ENCODE measurements at places on chromosomes 1 and 21. TPM values are rescaled to one million over a fixed set of nuclear protein-coding genes. Genes with fewer than 3 reads are reported as not detected.

NUDT4B gene
- total RNA-seq = not detected

THRAP3 gene
- total RNA-seq = 118 TPM

ASPM gene
- 17.9 TPM for total RNA-seq

NR1I3 gene
- not detected for total RNA-seq

OR2T10 gene
- total RNA-seq = not detected

MAN1C1 gene
- 0.08 TPM for total RNA-seq

CR1L gene
- not detected for total RNA-seq

GBP6 gene
- total RNA-seq = not detected

SFN gene
- 0.19 TPM for total RNA-seq

KCNJ6 gene
- not detected for total RNA-seq

WNT9A gene
- total RNA-seq = 0.57 TPM

TTC34 gene
- 0.13 TPM for total RNA-seq

CLK2 gene
- 29.9 TPM for total RNA-seq

SSU72 gene
- 135 TPM for total RNA-seq

GRCh38 chr1:3504151-3504821 lies 49.8 kb downstream of the ARHGEF16 start:
- H3K27me3 ChIP-seq = peaks cover 1% of the 10 kb centered on the region
- H3K4me3 ChIP-seq = peak overlapping the region; percentile 53
- peak overlapping the region; percentile 98 for H3K27ac ChIP-seq
- peak; percentile 97 for DNase-seq
- no peaks in the 10 kb centered on the region for H3K36me3 ChIP-seq

DNA sequence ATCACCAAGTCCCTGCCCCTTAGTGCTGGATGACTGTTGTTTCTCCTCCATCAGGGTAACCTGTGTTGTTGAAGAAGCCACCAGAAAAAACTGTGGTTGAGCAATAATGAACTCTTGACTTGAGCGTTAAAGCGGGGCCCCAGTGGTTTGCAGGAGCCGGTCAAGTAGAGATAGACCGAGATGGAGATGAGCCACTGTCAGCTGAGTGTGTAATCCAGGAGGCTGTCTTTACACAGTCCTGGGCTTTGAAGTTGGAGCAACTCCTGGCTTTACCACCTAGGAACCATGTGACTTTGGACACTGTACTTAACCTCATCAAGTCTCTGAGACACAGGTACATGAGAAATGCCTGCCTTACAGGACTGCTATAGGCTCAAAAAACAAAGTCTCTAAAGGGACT lies 158.1 kb downstream of the ST6GALNAC3 start:
- H3K4me1 ChIP-seq = peaks cover under 1% of the 10 kb centered on the region
- no peak overlapping the region for H3K4me3 ChIP-seq
- H3K27me3 ChIP-seq = no peaks in the 10 kb centered on the region
- H3K27ac ChIP-seq = no peak overlapping the region
- H3K36me3 ChIP-seq = no peaks in the 10 kb centered on the region

DNA sequence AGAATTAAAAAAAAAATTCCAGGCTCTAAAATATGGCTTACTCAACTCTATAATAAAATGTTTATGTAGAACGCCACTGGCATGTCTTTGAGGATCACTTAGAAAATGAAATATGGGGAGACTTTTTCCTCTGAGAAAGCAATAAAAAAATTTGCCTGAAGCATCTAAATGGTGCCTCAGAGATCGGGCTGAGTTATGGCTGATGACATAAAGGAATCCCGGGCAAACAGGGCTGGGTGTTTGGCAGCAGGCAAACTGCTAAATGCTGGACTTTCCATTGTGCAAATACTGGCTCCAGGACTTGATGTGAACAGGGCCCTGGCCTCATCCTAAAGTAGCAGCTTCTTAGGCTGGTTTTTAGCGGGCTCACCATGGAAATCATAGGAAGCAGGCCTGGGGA lies 44.5 kb upstream of the C1orf87 start:
- no peak overlapping the region for H3K27ac ChIP-seq
- H3K27me3 ChIP-seq = peaks cover 2% of the 10 kb centered on the region
- no peak overlapping the region for H3K4me3 ChIP-seq
- no peaks in the 10 kb centered on the region for H3K4me1 ChIP-seq
- H3K36me3 ChIP-seq = no peaks in the 10 kb centered on the region

- peak; percentile 55 for DNase-seq
- H3K27ac ChIP-seq = peak overlapping the region; percentile 83
- peaks cover 31% of the 10 kb centered on the region for H3K36me3 ChIP-seq
- H3K4me3 ChIP-seq = peak overlapping the region; percentile 87
- H3K27me3 ChIP-seq = peaks cover 8% of the 10 kb centered on the region
- H3K4me1 ChIP-seq = peaks cover 62% of the 10 kb centered on the region
These were observed 1.1 kb upstream of the GADD45A start for GRCh38 chr1:67683766-67684525.

- H3K27ac ChIP-seq = no peak overlapping the region
- no peak for DNase-seq
- H3K4me3 ChIP-seq = no peak overlapping the region
These were observed 66.6 kb downstream of the SYT2 start for GRCh38 chr1:202643397-202644218.

- no peaks in the 10 kb centered on the region for H3K36me3 ChIP-seq
- peaks cover 2% of the 10 kb centered on the region for H3K27me3 ChIP-seq
- no peak within 1 kb of the TSS for H3K4me3 ChIP-seq
These were observed at the start of gene FCRL1 for GRCh38 chr1:157819896-157820295. Gene FCRL1 (minus strand): TSS chr1:157820120. CDS start chr1:157820037, 83 bp downstream.

DNA sequence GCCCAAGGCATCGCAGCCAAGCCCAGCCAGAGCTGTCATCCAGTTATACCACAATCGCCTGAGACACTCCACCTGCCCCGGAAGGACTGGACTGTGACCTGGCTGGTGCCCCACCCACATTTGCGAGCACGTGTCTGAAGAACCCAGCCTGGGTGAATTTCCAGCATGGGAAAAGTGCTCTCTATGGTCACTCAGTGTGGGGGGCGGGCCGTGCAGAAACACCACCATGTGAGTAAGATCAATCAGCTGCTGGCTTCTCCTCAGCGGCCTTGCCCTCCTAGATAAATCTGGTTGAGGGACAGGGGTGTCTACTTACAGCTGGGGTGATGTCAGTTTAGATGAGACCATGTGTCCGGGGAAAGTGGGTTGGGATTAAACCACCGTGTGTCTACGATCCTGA lies 44.8 kb downstream of the URB1 start:
- H3K4me1 ChIP-seq = no peaks in the 10 kb centered on the region
- no peaks in the 10 kb centered on the region for H3K27me3 ChIP-seq
- peaks cover 70% of the 10 kb centered on the region for H3K36me3 ChIP-seq
- DNase-seq = no peak
- H3K27ac ChIP-seq = no peak overlapping the region

GRCh38 chr1:159964144-159964543 lies 10.1 kb upstream of the SLAMF9 start:
- no peak for DNase-seq
- no peaks in the 10 kb centered on the region for H3K36me3 ChIP-seq
- no peak overlapping the region for H3K4me3 ChIP-seq
- H3K27ac ChIP-seq = no peak overlapping the region
- peaks cover 24% of the 10 kb centered on the region for H3K27me3 ChIP-seq
- H3K4me1 ChIP-seq = peaks cover 34% of the 10 kb centered on the region

DNA sequence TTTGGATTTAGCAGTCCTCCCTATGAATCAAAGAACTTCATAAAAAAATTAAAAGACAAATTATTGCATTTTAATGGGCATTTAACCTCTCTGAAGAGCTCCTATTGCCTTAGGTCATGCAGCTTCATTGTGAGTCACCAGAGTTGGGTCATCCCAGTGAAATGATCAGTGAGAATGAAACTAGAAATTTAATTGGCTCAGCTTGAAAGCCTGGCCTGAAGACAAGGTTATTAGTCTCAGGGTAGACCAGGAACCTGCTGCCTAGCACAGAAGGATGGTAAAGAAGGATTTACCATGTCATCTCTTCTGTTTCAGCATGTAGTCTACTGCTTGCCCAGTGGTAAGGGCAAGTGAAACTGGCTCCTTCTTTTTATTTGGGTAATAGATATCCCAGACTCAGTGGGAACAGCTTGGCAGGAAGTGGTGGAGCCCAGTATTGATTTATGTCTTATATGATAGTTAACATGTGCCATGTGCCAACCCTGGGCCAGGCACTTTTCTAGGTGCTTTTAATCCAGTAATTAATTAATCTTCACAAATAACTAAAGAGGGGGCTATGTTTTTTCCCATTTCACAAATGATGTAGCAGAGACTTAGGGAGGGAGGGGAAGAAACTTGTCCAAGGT lies 23.6 kb downstream of the LAMC2 start:
- peak; percentile 91 for DNase-seq
- no peaks in the 10 kb centered on the region for H3K36me3 ChIP-seq
- peaks cover 60% of the 10 kb centered on the region for H3K4me1 ChIP-seq
- H3K27me3 ChIP-seq = no peaks in the 10 kb centered on the region
- H3K27ac ChIP-seq = peak overlapping the region; percentile 80

- no peaks in the 10 kb centered on the region for H3K36me3 ChIP-seq
- DNase-seq = peak; percentile 65
- H3K27ac ChIP-seq = no peak overlapping the region
- peaks cover 13% of the 10 kb centered on the region for H3K4me1 ChIP-seq
- peak overlapping the region; percentile 92 for H3K4me3 ChIP-seq
These were observed 15.3 kb downstream of the RNU1-1 start for GRCh38 chr1:16498573-16499413.

- H3K27ac ChIP-seq = no peak overlapping the region
- 0 out of 2 replicates have a peak, but pooled peaks cover 4% of the 10 kb centered on the region for H3K36me3 ChIP-seq
- no peak overlapping the region for H3K4me3 ChIP-seq
- no peaks in the 10 kb centered on the region for H3K4me1 ChIP-seq
- H3K27me3 ChIP-seq = peaks cover 18% of the 10 kb centered on the region
These were observed 60.8 kb upstream of the KCNJ15 start for GRCh38 chr21:38196036-38196435.

GRCh38 chr1:13628711-13629110 lies 45.1 kb downstream of the PDPN start:
- H3K4me3 ChIP-seq = no peak overlapping the region
- no peaks in the 10 kb centered on the region for H3K4me1 ChIP-seq
- DNase-seq = no peak
- H3K27ac ChIP-seq = no peak overlapping the region

DNA sequence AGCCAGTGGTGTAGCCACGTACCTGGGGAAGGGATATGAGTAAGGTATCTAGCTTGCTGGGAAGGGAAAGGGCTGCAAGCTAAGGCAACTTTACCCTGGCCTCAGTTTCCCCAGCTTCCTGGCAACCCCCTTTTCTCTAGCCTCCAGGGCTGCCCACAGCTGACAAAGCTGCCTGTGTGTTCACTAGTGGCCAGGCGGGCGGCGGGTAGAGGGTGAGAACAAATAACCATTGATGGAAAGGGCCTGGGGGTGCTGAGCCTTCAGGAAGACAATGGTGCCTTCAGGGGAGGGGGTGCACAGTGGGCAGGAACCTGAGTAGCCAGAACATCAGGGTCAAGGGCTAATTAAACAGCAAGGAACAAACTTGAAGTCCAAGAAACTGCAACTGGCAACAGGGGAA lies 6.1 kb downstream of the CERS2 start:
- H3K27ac ChIP-seq = no peak overlapping the region
- H3K4me1 ChIP-seq = peaks cover 32% of the 10 kb centered on the region
- DNase-seq = no peak
- H3K27me3 ChIP-seq = peaks cover 8% of the 10 kb centered on the region

GRCh38 chr1:6591222-6591621 lies 11.4 kb downstream of the ZBTB48 start:
- peaks cover 9% of the 10 kb centered on the region for H3K36me3 ChIP-seq
- H3K27ac ChIP-seq = no peak overlapping the region
- H3K4me3 ChIP-seq = no peak overlapping the region
- 0 out of 2 replicates have a peak, but pooled peaks cover 4% of the 10 kb centered on the region for H3K4me1 ChIP-seq

- H3K27ac ChIP-seq = peak overlapping the region; percentile 98
- H3K4me3 ChIP-seq = peak overlapping the region; percentile 96
- H3K4me1 ChIP-seq = peaks cover 44% of the 10 kb centered on the region
- no peaks in the 10 kb centered on the region for H3K36me3 ChIP-seq
- DNase-seq = peak; percentile 81
- H3K27me3 ChIP-seq = no peaks in the 10 kb centered on the region
These were observed 1.9 kb upstream of the GNAI3 start for GRCh38 chr1:109546311-109547109.

DNA sequence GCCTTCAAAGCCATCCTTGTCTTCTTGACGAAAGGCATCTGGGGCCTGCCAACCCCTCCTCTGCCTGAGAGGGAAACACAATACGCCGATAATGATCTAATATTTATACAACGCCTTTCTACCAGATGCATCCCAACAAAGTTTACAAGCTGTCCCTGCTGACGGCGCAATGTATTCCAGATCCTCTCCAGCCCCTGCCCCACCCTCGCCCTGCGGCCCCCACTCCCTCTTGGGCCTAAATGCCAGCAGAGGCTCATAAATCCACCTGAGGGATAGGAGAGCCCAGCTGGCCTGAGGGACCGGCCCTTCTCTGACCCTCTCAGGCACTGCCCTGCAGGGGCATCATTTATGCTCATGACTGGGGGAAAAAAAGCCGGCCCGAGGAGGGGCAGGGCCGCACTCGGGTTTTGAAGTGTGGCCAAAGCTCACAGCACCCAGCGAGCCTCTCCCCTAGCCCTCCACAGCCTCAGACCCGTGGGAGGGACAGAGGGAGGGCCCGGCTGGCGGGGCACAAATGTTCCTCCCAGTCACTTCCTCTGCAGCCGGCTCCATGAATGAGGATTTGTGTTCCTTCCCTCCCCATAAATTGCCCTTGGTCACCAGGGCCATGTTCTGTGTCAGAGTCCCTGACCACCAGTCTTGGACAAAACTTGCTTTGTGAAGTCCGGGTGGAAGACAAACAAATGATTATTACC lies 140.3 kb downstream of the FOXD2 start:
- peak overlapping the region; percentile 47 for H3K4me3 ChIP-seq
- peaks cover 11% of the 10 kb centered on the region for H3K27me3 ChIP-seq
- peak overlapping the region; percentile 39 for H3K27ac ChIP-seq
- H3K36me3 ChIP-seq = no peaks in the 10 kb centered on the region
- peaks cover 56% of the 10 kb centered on the region for H3K4me1 ChIP-seq

DNA sequence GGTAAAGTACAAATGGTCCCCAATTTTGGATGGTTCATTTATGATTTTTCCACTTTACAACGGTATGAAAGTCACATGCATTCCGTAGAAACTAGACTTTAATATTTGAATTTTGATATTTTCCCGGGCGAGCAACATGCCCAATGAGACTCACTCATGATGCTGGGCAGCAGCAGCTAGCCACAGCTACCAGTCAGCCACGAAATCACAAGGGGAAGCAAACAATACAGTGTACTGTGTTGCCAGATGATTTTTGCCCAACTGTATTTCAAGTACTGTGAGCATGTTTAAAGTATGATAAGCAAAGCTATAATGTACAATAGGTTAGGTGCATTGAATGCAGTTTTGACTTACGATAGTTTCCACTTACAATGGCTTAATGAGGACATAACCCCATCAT lies 266.8 kb downstream of the VAV3 start:
- no peak for DNase-seq
- no peaks in the 10 kb centered on the region for H3K4me1 ChIP-seq
- H3K27me3 ChIP-seq = no peaks in the 10 kb centered on the region
- H3K4me3 ChIP-seq = no peak overlapping the region

DNA sequence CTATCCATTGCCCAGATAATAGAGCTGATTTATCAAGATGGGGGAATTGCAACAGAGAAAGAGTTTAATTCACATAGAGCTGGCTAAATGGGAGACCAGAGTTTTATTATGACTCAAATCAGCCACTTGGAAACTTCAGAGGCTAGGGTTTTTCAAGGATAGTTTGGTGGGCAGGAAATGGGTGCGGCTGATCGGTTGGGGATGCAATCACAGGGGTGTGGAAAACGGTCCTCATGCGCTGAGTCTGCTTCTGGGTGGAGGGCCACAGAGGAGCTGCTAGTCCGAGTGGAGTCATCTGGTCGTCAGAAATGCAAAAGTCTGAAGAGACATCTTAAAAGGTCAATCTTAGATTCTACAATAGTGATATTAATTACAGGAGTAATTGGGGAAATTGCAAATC lies 32.0 kb upstream of the FAM89A start:
- peaks cover 2% of the 10 kb centered on the region for H3K27me3 ChIP-seq
- no peaks in the 10 kb centered on the region for H3K36me3 ChIP-seq
- DNase-seq = no peak
- no peaks in the 10 kb centered on the region for H3K4me1 ChIP-seq
- H3K27ac ChIP-seq = no peak overlapping the region

Data from HFFc6 (cell line).